ENCODE measurements at places on chromosomes 13 and 19.
A peak's percentile ranks its signal among the peaks of the same experiment; 100 is the strongest.

- peak; percentile 42 for DNase-seq
These were observed 12.0 kb upstream of the ZNF274 start for GRCh38 chr19:58170860-58171259.

DNA sequence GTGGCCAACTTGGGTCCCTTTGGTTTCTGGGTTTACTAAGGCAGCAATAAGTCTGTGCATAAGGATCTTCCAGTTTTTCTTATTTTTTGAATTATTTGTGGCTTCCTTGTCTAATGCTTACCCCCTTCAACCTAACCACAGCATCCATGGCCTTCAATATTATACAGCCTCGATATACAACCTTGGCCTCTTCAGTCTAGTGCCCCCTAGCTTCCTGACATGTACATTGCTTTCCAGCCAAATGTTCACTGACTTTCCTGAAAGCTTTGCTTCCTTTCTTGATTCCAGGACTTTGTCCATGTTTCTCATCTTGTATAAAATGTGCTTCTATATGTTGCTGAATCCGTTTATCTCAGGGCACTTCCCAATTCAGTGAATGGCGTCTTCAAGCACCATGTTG, 310.1 kb downstream of the OLFM4 start:
- DNase-seq, result no peak

- no peak for DNase-seq
These were observed 9.8 kb downstream of the KBTBD6 start for GRCh38 chr13:41122838-41123237.

DNA sequence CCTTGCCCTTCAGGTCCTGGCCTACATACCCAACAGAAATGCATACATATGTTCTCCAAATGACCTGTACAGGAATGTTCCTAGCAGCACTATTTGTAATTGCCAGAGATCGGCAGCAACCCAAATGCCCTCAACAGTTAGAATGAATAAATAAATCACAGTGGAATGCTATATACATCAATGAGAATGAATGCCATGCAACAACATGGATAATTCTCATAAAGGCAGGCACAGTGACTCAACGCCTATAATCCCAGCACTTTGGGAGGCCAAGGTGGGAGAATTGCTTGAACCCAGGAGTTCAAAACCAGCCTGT, 18.6 kb downstream of the TEX101 start:
- no peak for DNase-seq

DNA sequence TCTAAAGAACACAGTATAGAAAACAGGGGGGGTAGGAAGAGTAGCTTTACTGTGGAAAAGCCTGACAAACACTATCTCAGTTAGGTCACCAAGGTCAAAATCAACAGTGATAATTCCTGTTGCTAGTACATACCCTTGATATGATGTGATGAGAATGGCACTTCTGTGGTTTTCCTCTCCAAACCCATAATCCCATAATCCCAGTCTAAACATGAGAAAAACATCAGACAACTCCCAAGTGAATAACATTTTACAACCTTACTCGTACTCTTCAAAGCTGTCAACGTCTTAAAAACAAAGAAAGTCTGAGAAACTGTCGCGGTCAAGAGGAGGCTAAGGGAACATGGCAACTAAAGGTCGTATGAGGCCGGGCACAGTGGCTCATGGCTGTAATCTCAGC, 137.6 kb downstream of the FOXO1 start:
- no peak for DNase-seq

DNA sequence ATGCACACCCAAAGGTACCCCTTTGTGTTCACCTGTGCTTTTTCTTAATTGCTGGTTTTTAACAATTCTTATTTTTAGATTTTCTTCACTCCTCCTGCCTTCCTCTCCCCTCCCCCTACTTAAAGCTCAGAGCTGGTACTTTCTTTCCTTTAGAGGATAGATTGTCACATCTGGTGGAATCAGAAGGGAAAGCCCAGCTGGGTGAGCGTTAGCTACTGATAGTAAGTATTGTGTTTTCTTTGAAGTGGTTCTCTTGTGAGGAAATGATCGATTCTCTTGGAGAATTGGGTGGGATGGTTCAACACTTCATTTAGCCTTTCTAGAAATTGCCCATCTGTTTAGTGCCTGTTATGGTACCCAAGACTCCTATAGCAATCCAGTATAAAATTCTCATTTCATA, 84.8 kb downstream of the FLT1 start:
- no peak for DNase-seq

GRCh38 chr19:31761281-31761913, 412.2 kb upstream of the TSHZ3 start:
- DNase-seq, result no peak

DNA sequence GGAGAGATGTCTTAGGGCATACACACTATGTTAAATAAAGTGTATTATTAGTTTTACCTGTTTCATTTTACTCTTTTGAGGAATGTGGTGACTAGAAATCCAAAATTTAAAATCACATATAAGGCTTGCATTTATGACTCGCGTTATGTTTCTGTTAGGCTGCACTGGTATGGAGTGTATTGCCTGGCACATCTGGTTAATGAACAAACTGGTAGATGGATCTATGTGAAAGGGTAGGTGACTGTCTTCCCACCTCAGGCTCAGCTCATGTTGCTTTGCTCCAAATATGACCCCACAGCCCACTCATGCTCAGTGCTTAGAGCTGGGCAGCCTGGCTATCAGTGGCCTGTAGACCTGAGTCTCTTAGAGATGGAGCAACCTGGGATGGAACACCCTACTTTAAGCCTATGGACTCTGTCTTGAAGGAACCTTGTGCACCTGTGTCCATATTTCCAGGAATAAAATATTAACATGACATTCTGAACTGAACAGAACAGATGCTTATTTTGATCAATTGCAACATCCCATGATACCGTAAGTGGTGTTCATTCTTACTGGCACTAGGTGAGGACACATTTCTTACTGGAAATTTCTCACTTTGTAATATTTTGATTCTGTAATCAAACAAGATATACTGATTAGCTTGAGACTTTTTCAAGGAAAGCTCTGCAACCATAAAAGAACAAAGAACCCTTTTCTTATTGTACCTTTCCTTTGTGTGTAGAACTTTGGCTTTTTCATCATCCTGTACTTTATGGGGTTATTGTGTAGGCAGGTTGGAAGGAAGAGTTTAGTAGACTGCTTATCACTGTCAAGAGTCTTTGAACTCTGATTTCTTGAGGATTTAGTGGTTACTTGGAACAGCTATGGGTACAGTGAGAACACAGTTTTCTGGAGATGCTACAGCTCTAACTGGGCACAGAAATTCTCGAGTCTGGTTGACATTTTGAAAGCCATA, 9.6 kb upstream of the OLFM4 start:
- no peak for DNase-seq

DNA sequence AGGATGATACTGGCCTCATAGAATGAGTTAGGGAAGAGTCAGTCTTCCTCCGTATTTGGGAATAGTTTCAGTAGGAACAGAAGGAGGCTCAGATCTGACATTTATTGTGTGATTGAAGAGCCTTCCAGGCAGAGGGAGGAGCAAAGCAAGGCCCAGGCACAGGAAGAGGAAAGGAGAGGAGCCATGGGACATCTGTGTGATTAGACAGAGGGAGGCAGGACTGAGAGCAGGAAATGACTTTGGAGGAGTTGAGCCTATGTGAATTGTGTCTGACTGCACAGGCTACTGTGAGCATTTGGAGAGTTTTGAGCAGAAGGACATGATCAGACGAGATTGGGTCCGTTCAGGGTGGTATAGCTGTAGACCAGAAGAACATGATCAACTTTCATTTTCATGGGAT, 8.5 kb downstream of the SIGLEC7 start:
- no peak for DNase-seq

- DNase-seq, result no peak
These were observed 25.7 kb upstream of the C13orf46 start for GRCh38 chr13:113999618-113999910.

- no peak for DNase-seq
These were observed 932 bp downstream of the FAM83E start for GRCh38 chr19:48613852-48614435.

- DNase-seq, result no peak
These were observed 93.6 kb upstream of the WASF3 start for GRCh38 chr13:26463848-26464247.

GRCh38 chr13:19622193-19622592, 11.3 kb upstream of the MPHOSPH8 start:
- no peak for DNase-seq

DNA sequence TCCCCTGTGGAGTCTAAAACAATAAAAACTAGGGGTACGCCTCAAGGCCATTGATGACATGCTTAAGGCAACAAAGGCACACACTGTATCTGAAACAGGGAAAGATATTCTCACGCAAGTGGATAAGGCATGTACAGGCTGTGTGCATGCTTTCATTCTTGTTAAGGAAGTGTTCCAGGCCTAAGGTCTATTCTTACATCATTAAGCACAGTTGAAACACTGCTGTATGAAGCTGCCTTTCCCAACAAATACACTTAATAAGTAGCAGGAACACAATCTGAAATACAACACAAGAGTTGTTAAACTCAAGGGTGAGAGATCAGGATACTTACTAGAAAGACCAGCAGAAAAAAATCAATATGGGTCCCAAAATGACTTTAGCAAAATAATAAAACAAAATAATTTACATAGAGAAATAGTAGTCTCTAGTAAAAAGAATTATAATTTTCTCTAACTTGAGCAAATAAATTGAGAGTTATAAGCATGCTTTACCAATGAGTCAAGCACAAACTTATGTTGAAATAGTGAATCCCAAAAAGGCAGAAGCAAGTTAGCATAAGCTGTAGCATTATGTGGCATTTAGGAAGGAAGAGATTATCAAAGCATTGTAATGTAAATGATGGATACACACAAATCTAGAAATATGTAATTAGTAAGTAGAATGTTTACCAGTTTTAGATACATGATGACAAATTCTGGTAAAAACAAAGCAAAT, 796.9 kb downstream of the SLITRK1 start:
- DNase-seq, result peak; percentile 69

- no peak for DNase-seq
These were observed 202.4 kb upstream of the EDNRB start for GRCh38 chr13:78121001-78121400.

- DNase-seq, result no peak
These were observed 6.6 kb upstream of the IFI30 start for GRCh38 chr19:18167011-18167410.

DNA sequence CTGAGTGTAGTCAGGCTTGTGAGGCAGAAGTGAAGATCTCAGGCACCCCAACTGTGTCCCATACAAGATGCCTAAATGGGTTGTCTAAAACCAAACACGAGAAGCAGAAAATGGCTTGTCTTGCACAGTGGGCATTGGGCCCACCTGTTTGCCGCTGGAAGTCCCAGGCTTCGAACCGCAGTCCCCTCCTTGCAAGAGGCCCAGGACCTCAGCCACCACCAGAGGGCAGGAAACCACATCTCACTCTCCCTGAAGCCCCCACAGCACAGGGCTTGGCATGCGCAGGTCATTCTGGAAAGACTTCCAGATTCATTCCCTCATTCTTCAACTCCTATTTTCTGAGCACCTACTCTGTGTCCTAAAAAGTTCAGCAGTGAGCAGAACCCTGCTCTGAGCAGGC, 973.7 kb downstream of the UQCRFS1 start:
- DNase-seq, result no peak

- no peak for DNase-seq
These were observed 305.1 kb upstream of the SLC10A2 start for GRCh38 chr13:103371271-103371670.

- no peak for DNase-seq
These were observed 23.3 kb upstream of the GGACT start for GRCh38 chr13:100611678-100612492.

DNA sequence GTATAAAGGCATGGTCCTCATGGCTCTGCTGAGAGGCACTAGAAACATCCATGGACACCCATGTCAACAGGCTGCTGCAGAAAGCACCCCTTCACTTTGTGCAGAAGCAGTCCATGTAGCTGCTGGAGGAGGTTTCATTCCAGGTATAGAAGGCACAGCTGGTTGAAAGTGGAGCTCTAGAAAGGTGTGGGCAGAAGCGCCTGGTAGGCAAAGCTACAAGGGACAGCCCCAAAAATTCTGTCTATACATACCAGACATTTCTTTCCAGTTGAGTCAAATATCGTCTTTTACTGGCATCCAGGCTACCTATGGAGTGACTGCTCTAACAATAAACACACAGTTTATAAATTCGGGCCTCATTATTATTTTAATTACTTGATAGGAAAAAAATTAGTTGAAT, 129.3 kb downstream of the ENOX1 start:
- DNase-seq, result no peak

DNA sequence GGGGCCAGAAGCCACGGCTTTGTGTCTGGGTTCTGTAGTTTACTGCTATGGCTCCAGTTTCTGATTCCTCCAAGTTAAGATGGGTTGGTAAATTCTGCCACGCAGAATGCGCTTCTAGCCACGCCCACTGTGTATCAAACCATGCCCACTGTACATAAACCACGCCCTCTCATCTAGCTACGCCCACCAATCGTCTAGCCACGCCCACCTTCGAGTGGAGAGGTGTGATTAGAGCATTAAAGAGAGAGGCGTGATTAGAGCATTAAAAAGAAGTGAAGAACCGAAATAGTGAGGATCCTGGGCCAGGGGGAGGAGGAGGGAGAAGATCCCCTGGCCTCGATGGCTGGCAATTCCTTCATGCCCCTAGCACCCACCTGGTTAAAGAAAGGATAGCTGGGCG, 43.7 kb upstream of the ADGRE5 start:
- DNase-seq, result no peak

- no peak for DNase-seq
These were observed 1.1 kb upstream of the PHF11 start for GRCh38 chr13:49494645-49495044.

GRCh38 chr13:51639171-51639570, 54.9 kb downstream of the WDFY2 start:
- peak; percentile 11 for DNase-seq

DNA sequence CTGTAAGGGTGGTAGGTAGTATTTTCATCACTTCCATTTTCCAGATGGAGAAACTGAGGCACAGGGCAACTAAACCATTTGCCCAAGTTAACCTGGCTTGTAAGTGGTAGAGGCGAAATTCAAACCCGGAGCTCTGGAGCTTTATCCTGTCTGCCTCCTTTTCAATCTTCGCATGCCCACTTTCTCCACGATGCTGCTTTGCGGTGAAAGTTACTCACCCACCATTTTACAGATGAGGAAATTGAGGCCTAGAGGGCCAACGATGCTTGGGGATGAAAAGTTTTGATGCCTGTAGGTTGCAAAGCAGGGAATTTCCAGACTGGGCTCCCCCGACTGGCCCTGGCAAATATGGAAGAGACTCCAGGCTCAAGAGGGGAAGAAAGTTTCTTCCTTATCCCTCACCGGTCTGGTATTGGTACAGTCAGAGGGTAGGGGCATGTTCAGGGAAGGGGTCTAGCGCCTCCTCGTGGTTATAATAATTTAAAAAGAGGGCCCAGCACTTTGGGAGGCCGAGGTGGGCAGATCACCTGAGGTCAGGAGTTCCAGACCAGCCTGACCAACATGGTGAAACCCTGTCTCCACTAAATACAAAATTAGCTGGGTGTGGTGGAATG, 1.9 kb upstream of the SH2D3A start:
- peak; percentile 19 for DNase-seq

Measured in IMR-90 (cell line).